ENCODE measurements at places on chromosomes 1 and 21. TPM values are rescaled to one million over a fixed set of nuclear protein-coding genes. Genes with fewer than 3 reads are reported as not detected.

- DNase-seq, result no peak
Measured at GRCh38 chr1:226657895-226658545, 81.1 kb downstream of the ITPKB start.

FASLG gene
- total RNA-seq, result not detected

ADAM30 gene
- total RNA-seq, result not detected

DNA sequence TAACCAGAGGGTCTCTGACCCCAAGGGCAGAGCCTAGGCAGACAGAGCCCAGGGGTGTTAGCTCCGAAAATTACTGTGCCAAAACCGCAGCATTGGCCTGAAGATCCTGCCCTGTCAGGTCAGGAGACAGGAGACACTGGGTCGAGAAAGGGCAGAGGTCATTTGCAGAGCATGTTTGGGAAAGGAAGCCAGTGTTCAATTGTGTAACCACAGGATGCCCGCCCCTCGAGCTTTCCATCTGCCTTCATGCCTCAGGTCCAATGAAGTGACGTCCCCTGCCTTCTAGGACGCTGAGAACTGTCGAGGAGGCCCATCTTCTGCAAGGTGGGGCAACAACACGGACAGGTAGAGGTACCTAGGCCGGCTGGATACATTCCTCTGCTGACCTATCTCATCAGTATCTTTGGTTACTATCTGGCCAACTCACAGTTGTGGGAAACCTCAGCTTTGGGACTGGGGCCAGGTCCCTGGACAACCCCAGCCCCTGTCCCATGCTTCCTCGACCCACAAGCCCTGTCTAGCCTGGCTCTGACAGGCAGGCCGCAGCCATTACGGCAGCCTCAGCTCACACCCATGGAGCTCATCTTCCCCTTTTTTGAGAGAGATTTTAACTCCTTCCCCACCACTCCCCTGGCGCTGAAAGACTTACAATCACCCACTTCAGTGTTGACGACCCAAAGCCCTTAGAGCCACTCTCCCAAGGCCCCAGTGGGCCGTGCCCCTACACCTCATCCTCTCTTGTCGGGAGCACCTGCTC, 1.3 kb downstream of the ARL8A start:
- DNase-seq, result no peak

OR2T34 gene
- not detected for total RNA-seq

TBX19 gene
- 0.40 TPM for total RNA-seq

GRCh38 chr1:106571109-106571508, 485.4 kb upstream of the PRMT6 start:
- no peak for DNase-seq

DNA sequence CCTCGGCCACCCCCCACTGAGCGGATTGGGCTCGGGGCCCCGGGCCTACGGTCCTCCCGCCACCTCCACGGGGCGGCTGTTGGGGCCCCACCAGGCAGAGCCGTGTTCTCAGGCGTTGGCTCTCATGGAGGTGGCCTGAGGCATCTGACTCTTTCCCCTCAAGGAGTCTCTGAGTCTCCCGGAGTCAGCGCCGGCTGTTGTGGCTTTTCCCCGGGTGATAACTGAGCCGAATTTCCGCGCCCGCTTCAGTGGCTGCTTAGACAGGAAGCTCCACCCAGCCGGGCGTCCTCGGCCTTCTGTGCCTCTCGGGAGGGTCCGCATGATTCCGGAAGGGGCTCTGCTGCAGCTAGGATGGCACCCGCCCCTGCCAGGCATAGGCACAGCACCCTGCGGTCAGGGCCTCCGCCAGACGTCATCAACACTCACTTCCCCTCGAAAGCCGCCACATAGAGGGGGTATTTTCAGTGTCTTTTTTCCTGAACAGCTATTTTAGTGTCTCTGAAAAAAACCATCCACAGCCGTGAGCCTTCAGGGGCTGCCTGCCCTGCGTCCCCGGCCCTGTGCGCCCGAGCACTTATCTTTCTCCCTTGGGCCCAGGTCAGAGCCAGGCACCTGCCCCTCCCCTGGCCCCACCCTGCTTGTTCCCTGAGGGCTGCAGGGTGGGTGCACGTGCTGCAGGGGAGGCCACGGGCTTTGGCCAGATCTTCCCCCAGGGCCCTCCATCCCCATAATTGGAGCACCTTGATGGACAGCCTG, 72.9 kb downstream of the SKI start:
- DNase-seq, result no peak

SLC35F3 gene
- not detected for total RNA-seq

GRCh38 chr1:201299968-201300367, 16.7 kb downstream of the PKP1 start:
- no peak for DNase-seq

- DNase-seq, result no peak
Measured at GRCh38 chr1:5966543-5967205, 25.6 kb downstream of the NPHP4 start.

- no peak for DNase-seq
Measured at GRCh38 chr1:7869136-7869920, 16.5 kb upstream of the UTS2 start.

PRR9 gene
- not detected for total RNA-seq

DNA sequence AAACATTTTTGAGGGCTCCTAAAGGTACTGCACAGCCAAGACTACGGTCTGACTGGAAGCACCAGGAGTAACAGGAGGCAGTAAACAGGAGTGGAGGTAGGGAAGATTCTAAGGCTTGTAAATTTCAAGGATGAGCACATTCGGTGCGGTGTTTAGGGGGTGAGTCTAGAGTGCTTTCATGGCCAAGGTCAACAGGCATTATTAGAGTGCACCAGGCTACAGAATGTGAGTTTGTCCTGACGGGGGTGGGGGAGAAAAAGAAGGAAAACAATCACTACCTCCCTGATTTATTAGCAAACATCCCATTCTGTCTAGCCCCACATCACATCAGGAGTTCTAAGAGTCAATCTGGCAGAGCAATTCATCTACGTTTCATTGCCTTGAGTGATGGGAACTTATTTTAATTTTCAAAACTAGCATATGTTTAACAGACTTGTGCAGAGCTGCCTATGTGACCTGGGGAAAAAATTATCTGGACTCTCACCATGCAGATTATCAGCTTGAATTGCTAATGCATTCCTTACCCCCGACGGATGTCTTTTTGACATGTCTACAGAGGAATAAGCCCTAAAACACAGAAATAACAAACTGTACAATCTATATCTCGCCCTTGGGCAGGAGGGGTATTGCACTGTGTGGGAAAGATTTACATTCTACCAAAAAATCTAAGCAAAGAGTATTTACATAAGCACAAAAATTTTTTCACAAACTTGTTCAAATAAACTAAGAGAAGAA, 45.0 kb downstream of the APP start:
- DNase-seq, result no peak

- no peak for DNase-seq
Measured at GRCh38 chr1:229087339-229087738, 183.6 kb upstream of the RAB4A start.

PLEKHG5 gene
- total RNA-seq, result 41.3 TPM

DNA sequence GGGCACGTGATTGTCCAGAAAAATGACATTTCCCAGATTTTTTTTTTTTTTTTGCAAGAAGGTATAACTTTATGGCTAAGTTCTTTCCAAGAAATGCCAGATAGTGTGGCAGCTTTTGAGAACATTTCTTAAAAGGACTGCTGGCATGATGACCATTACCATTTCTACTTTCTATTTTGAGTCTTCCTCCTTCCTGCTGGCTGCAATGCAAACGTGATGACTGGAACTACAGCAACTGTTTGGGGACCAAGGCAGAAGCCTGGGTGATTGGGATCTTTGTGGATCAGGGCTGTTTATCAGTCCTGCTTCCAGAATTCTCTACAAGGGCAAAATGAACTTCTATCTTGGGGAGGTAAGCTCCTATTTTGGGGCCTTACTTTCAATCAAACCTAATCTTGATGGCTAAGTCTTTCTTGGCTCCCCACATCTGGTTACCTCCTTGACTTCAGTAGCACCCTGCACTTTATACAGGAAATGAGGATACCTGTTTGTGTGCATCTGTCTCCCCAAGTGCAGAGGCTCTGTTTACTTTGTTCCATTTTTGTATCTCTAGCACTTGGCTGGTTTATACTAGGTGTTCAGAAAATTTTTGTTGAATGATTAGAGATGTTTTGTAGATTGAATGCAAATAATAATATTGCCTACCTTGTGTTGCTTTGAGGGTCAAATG, 3.7 kb upstream of the DDX20 start:
- DNase-seq, result no peak

- no peak for DNase-seq
Measured at GRCh38 chr1:234958066-234958705, 170.5 kb downstream of the TOMM20 start.

GRCh38 chr1:116754198-116754977, at the start of gene CD2:
TSS of gene CD2 (plus strand) at chr1:116754430. CDS start at chr1:116754493, 63 bp downstream.
- no peak for DNase-seq

DNA sequence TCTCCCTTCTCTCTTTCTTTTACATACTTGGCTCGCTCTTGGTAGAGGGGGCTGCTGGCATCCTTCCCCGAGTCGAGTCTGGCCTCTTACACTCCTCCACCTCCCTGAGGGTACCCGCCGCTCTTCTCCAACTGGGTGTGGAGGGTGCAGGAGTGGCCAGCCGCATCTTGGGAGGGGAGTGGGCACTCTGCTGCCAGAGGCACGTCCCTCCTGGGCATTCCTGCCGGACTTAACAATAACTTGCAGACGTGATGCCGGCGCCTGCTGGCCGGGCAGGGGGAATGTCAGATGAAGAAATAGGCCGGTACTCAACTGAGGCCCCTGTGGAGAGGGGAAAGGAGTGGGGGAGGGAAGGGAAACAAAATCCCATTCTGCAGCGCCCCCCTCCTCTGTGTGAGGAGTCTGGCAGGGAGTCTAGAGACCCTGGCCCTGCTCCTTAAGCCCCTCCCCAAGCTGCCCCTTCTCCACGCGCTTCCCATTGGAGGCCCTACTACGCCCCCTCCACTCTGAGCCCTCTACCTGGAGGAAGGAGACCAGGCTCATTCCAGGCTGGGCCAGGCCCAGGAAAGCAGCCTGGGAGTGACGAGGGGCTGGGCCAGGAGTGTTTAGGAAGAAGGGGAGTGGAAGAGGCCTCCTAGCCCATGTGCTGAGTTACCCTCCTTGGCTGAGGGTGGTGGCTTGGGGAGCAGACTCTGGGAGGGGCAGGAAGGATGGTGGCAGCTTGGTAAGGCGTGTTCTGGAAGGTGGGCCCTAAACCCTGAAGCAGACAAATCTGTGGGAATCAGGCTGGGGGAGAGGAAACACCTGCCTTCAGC, 1.8 kb downstream of the ATP2B4 start:
- DNase-seq, result no peak

DNA sequence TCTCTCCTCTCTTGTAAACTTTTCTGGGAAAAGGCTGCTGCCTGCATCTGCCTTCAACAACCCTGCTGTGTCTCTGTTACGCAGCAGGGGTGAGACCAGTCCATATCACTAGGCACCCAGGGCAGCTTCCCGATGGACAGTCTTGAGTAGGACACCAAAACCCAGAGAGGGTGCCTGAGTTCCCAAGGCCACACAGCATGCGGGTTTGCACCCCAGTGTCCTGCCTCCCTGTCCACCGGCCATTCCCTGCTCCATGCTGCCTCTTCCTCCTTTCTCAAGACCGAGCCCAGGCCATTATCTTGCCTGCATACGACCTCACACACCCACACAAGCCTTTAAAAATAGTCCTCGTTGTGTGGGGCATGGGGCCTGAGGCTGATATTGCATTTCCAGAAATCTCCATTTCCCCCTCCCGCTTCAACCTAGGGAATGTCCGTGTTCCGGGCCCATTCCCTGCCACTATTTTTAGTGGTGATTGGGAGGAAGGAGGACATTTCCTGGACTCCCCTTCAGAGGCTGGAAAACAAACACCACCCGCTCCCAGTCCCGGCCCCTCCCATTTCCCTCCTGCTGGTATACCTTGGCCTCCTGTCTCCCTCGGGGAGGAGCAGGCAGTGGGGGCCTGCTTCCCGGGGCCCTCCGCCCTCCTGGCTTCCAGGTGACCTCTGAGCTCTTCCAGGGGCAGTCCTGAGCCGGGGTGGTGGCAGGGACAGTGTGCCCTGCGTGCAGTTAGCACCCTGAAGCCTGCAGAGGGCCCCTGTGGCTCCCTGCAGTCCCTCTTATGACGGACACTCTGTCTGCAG, 132.4 kb upstream of the TMEM51 start:
- no peak for DNase-seq

VANGL2 gene
- total RNA-seq, result not detected

DNA sequence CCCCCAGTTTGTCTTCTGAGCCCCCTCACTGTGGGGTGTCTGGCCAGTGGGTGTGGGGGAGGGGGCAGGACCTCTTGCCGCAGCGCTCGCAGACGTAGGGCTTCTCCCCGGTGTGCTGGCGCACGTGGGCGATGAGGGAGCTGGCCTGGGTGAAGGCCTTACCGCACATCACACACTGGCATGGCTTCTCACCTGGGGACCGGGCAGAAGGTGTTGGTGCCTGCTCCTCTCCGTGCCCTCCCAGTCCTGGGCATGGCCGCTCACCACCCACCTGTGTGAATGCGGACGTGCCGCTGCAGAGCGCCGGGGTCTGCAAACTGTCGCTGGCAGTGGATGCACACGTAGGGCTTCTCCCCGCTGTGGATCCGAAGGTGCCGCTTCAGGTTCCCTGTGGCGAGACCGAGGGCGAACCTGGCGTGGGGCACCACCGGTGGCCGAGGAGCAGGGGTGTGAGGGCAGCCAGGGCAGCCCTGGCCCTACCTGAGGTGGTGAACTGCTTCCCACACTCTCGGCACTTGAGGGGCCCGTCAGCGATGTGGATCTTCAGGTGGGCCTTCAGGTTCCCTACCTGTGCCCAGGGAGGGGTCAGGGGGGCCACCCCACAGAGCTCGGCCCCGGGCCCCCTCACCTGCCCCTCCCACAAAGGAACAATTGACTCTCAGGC, 32.4 kb downstream of the ZBTB17 start:
- no peak for DNase-seq

DNA sequence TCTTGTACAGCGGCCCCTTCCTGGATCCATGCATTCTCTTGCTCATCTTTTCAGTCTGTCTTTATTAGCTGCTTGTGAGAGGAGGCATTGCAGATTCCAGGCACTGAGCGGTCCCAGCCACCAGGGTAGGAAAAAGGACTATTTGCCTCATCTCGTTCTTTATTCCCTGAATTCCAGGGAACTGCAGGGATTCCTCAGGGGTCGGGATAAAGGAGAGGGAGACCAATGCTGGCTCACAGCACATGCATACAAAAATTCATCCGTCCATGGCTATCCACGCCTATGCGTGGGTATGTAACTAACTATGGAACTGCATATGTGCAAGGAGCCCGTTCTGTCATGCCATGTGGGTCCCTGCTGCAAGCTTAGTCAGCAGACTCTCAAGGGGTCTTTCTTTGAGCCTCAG, 879 bp upstream of the PLPPR5 start:
- DNase-seq, result no peak

OR2L3 gene
- not detected for total RNA-seq

GRCh38 chr1:54257346-54257620, 57.3 kb downstream of the MRPL37 start:
- DNase-seq, result no peak

GRCh38 chr21:44441581-44442265, 13.6 kb upstream of the LRRC3 start:
- no peak for DNase-seq

DNA sequence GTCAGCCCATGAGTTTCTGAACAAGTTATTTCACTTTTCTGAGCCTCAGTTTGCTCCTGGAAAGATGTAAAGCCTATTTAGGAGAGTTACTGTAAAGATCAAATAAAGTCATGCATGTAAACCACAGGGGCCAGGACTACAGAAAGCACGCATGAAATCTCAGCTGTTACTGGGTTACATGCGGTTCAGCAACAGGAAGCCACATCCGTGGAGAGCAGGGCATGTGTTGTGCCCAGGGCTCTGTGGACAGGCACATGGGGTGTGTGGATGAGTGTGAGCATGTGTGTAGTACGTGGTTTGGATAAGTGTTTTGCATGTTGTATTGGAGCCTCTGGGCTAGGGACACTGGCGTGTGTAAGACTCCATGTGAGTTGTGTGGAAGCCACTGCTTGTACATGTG, 2.2 kb upstream of the EPHA2 start:
- no peak for DNase-seq

- DNase-seq, result no peak
Measured at GRCh38 chr1:47214549-47214948, 17.5 kb downstream of the TAL1 start.
